ENCODE measurements at places on chromosomes 3 and 15.

- DNase-seq, result no peak
These were observed 4.1 kb downstream of the RASGRP1 start for GRCh38 chr15:38560456-38560926.

DNA sequence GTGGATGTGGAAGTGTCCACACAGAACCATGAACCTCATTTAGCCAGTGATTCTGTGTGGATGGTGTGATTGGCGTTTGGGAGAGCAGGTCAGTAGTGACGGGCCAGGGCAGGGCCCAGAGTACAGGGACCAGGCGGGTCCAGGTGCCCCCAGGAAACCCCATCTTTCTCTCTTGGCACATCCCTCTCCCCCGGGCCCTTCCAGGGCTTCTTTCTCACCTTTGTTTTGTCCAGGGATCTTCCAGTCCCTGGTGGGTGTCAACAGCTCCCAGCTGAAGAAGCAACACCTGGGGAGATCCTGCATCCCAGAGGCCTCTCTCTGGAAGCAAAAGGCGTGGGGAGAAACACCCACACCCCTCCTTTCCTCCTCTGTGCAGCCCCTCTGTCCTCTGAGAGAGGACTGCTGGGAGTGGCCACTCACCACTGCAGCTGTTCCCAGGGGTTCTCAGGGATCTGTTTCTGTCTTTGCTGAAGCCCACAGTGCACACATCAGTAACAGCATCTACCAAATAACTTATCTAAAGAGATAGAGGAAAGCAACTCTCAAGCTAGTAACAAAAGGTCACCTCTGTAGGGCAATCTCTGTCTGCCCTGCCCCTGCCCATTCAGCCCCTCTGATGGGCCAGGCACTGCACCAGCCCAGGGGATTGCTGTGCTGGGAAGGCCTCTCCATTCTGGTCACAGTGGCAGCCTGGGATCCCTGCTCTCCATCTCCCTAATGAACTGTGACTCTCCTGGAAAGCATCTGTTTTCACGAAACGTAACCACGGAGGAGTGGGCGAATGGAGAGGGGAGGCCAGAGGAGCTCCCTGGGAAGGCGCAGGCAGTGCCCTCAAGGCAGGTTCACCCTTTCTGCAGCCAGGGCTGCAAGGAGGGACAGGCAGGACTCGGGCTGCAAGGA is 98.3 kb upstream of the ALDH1A3 start:
- no peak for DNase-seq

GRCh38 chr3:9141928-9142289 is 107.5 kb downstream of the SRGAP3 start:
- DNase-seq, result no peak

- DNase-seq, result no peak
These were observed 1059.8 kb downstream of the SI start for GRCh38 chr3:164018500-164018899.

- no peak for DNase-seq
These were observed 11.2 kb downstream of the ISLR2 start for GRCh38 chr15:74141591-74141990.

- DNase-seq, result no peak
These were observed 25.6 kb downstream of the TMEM39A start for GRCh38 chr3:119437691-119438258.

GRCh38 chr3:42213417-42213816 is 52.6 kb downstream of the CCK start:
- DNase-seq, result no peak

GRCh38 chr3:129558772-129559564 is 16.0 kb downstream of the H1-8 start:
- DNase-seq, result peak; percentile 54

GRCh38 chr3:4581498-4581897 is 88.3 kb downstream of the ITPR1 start:
- DNase-seq, result no peak

- peak; percentile 50 for DNase-seq
These were observed 356.0 kb upstream of the RBMS3 start for GRCh38 chr3:28924744-28925360.

GRCh38 chr15:76340198-76340802 is 3.7 kb downstream of the ISL2 start:
- no peak for DNase-seq

- DNase-seq, result no peak
These were observed 105.3 kb downstream of the CTNNB1 start for GRCh38 chr3:41304593-41304992.

DNA sequence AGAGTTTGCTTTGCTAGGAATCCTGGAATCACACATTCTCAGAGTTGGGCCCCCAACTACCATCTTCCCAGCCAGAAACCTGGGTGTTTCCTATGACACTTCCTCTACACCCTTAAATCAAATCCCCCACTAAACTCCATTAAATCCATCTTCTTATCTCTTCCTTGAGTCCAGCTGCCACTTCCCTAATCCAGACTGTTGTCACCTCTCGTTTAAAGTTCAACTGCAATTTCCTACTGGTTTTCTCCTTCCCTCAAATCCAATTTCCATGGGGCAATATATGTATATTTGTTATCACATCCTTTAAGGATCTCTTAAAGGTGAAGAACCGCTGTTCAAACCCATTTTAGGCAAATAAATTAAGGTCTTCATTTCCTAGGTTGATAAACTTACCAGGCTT is 73.6 kb upstream of the SNTN start:
- no peak for DNase-seq

All from HS-27A (cell line).